ENCODE measurements at places on chromosomes 13 and 19.

- DNase-seq, result peak; percentile 11
Measured at GRCh38 chr13:49935171-49936074, 717 bp downstream of the SPRYD7 start.

DNA sequence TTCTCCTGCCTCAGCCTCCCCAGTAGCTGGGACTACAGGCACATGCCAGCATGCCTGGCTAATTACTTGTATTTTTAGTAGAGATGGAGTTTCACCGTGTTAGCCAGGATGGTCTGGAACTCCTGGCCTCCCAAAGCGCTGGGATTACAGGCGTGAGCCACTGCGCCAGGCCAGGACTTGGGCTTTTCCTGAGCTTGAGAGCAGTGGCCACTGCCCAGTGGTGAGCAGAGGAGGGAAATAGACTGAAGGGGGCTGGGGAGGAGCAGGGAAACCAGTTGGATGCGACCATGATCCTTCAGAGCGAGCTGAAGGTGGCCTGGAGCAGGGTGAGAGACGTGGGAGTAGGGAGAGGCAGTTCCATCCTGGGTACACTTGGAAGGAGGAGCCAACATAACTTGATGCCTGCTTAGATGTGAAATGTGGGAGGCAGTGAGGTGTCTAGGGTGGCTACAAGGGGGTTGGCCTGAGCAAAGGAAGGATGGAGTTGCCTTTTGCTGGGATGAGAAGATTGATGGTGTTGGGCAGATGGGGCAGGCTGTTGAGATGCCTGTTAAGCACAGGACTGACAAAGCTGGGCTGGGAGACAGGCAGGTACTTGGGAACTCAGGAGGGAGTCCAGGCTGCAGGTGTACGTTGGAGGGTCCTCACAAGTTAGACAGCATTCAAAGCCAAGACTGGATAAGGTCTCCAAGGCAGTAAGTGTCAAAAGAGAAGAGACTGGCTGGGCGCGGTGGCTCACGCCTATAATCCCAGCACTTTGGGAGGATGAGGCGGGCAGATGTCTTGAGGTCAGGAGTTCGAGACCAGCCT lies 31.8 kb downstream of the KCTD15 start:
- DNase-seq, result no peak

- no peak for DNase-seq
Measured at GRCh38 chr19:38658462-38659306, 11.2 kb downstream of the ACTN4 start.

DNA sequence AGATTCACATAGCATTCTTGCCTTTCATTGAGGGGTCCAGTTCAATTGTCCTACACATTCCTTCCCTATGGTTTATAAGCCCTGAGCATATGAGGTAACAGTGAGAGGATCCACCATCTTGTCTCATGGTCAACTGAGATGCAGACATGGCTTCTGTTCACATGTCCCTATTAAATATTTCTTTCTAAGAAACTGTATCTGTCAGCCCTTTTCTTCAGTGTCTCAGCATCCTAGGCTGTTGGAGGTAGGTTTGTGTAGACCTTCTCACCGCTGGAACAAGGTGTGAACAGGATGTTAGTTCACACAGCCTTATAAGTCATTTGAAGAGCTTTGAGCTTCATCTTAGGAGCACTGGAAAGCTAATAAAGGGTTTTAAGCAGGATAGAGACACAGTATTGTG lies 110.3 kb upstream of the EDNRB start:
- DNase-seq, result no peak

GRCh38 chr13:41455725-41456419 lies 1.5 kb upstream of the RGCC start:
- no peak for DNase-seq

DNA sequence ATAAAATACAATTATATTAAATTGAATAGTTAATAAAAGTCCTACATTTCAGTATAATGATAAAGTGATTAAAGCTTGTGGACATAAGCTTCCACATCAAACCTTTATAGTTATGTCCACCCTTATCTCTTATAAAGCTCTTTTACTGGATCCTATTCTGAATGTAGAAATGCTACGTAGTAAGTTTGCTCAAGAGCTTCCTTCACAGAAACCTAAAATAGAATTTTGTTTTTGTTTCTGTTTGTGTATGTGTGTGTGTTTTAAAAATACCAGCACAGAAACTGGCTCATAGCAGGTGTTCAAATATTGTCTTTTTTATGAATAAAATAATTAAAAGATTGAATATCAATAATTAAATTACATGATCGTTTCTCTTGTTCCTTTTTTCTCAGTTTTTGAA lies 21.0 kb upstream of the UFM1 start:
- DNase-seq, result no peak

DNA sequence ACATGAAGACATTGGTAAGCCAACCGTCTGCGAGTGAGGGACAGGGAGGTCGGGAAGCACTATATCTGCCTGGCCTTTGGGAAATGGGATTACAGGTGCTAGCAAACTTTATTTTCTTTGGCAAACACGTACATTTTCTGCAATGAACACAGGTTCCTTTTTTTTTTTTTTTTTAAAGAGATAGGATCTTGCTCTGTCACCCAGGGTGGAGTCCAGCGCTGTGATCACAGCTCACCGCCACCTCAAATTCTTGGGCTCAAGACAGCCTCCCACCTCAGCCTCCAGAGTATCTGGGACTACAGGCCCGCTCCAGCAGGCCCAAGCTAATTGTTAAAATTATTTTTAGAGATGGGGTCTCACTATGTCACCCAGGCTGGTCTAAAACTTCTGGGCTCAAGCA lies 24.2 kb downstream of the ELAVL1 start:
- DNase-seq, result no peak

GRCh38 chr13:106407338-106407737 lies 128.1 kb downstream of the EFNB2 start:
- no peak for DNase-seq

- no peak for DNase-seq
Measured at GRCh38 chr13:97225533-97225932, 3.4 kb downstream of the MBNL2 start.

DNA sequence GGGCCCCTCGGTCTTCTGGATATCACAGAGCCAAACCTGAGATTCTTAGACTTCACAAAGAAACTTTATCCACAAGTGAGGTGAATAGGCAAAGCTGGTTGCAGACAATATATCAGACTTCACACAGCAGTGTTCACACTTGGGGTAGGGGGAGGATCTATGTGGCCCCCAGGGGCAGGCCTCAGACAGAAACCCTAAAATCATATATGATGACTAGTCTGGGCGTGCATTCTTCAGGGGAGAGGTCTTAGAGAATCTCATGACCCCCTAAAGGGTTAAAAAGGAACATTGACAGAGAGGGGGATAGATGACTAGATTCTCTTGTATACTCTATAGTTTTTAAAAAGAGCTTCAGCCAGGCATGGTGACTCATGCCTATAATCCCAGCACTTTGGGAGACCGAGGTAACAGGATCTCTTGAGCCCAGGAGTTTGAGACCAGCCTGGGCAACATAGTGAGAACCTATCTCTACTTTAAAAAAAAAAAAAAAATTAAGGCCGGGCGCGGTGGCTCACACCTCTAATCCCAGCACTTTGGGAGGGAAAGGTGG lies 2.8 kb downstream of the TYROBP start:
- no peak for DNase-seq

DNA sequence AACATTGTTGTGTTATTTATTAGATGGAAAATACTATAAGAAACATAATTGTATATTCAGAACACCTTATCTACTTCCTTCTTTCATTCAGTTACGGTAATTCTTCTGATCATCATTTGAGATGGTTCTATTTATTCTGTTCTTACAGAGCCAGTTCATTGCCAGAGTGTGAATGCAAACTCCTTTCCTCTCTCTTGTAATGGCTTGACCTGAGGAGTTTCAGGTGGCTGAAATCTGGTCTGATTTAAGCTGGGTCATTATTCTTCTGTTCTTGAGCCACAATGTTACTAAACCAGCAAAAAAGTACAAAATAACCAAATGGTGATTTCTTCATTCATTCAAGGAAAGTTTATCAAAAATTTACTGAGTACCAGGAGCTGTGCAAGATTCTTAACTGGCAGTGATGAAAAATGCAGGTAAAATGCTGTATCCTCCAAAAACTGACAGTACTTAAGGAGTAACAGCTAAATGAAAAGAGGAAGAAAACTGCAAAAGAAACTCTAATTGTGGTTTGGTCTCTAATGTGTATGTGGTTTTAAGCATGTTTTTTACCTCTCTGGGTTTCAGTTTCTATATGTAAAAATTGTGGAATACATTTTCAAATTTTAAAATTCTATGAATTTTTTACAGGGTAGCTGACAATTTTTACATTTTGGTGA lies 182.4 kb upstream of the UFM1 start:
- DNase-seq, result no peak

GRCh38 chr19:18007917-18008673 lies at the start of gene ARRDC2:
Gene ARRDC2, plus strand, starts transcription at chr19:18008170. Its CDS starts 141 bp downstream, at chr19:18008311.
- DNase-seq, result peak; percentile 97

GRCh38 chr19:12272980-12273901 lies 21.4 kb downstream of the ZNF44 start:
- DNase-seq, result peak; percentile 35

DNA sequence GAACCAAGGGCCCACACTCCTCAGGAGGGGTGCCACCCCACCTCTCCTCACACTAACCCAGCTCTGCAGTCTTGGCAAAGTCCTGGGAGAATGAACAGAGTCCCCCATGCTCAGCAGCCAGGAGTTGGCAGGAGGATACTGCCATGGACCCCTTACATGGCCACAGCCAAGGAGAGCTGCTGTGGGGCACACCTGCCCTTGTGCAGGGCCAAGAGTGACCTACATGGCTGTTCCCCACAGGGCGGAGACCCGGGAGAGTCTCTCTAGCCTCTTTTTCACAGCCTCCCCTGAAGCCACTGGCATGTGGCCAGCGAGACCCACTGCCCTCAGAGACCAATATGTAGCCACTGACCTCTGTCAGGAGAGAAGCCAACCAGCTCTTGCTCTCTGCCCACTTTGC lies 45.9 kb upstream of the VSTM2B start:
- DNase-seq, result no peak

GRCh38 chr19:42762789-42763188 lies 2.7 kb downstream of the PSG8 start:
- no peak for DNase-seq

GRCh38 chr13:24124789-24125476 lies 35.6 kb upstream of the SPATA13 start:
- no peak for DNase-seq

DNA sequence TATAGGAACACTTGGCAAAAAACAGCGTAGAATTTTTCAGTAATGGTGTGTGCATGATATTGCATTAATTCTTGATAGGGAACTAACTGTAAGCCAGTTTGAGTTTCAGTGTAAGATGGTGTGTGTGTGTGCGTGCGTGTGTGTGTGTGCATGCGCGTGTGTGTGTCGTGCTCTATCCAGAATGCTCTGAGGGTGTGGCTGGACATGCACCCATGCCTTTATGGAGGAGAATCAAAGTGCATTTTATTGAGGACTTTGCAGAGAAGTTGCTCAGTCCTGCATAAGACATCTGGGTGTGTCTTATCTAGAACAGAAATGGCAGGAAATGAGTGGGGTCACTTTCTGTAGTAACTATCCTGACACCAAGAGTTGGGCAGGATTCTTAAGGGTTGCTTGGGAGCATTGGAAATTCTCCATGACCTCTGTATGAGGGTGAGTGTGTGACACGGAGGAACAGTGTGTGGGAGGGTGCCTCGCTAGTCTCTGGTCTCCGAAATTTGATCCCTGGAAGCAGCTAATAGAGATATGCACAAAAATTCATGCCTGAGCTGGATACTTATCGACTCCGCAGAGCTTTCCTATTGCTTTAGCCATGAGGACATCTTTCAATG lies 252.2 kb downstream of the TSHZ3 start:
- DNase-seq, result no peak

DNA sequence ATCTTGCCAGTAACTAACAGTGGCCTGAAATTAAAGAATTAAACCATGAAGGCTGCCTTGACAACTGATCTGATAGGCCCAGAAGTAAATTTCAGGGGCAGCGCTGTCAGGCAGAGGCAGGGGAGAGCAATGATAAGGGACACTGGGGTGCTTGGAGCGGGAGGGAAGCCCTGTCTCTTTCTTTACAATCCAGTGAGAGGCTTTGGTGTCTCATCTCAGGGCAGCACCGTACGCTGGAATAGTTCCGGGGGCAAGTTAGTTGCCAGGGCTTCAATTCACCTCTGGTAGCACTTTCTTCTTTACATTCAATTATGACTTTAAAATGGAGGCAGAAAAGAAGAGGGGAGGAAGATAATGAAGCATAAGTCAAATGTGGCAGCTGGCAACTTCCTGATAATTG lies 74.6 kb downstream of the CBY2 start:
- DNase-seq, result no peak

DNA sequence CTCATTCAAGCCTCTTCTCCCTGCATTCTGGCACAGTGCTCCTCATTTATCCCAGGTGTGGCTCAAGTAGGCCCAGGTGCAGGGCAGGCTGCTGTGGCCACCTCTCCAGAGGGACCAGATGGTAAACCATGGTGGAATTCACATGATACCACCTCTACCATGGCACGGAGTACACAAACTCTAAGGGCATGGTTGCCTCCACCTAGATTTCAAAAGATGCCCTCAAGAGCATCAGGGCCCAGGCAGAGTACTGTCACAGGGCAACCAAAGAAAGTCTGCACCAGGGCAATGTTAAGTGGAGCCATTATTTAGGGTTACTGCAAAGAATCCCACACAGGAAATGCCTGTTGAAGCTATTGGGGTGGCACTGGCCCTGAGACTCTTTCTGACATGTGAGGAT lies 647.1 kb upstream of the MIR17HG start:
- no peak for DNase-seq

DNA sequence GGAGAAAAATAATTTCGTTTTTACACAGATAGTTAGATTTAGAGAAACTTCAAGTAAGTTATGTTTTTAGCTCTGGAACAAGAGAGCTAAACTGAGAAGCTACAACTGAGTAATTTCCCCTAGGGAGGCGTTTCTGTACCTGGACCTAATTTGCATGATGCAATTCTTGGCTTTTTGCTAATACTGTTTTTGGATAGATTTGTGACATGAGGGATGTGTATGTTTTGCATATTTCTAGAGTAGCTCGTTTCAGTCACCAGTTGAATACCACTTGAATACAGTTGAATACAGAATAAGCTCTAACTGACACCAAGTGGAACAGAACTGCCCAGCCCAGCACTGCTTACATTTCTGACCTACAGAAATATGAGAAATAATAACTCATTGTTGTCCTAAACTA lies 1227.9 kb upstream of the SPRY2 start:
- DNase-seq, result no peak

GRCh38 chr13:99429670-99430069 lies 71.6 kb upstream of the TM9SF2 start:
- DNase-seq, result no peak

DNA sequence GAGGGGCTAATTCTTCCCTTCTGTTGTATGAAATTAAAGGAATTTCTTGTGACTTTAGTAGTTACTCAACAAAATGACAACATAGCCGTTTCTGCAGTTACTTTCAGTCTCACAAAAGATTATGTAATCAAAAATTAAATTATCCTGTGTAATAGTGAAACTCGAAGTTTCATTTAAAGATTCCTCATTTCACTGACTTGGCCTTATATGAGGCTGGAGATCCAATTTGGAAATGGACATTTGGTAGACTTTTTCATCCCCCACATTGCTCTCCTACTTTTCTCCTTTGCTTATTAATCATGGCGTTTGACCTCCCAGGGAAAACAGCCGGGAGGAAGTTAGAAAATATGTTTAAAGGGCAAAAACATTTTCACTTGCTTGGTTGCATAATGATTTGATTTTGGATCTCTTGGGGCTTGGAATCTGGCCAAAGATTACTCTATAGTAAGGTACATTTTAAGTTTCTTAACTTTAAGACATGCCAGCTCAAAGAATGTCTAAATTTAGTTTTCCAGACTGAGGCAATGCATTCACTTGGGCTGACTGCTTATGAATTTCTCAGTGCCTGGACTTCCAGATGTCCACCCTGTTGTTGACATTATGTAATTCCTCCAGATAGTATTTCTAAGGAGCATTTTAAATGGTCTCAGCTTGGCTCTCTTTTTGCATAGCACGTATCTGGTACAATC lies 1364.9 kb upstream of the MIR17HG start:
- DNase-seq, result no peak
